NCI-H187 treated with DMSO at 0.1 percent for 48 hours (cell line): ENCODE measurements at places on chromosomes 11 and 22.

GRCh38 chr11:123856444-123856843, 29.0 kb downstream of the TMEM225 start:
- DNase-seq, result no peak

GRCh38 chr11:26762089-26762488, 40.2 kb upstream of the SLC5A12 start:
- DNase-seq, result no peak

DNA sequence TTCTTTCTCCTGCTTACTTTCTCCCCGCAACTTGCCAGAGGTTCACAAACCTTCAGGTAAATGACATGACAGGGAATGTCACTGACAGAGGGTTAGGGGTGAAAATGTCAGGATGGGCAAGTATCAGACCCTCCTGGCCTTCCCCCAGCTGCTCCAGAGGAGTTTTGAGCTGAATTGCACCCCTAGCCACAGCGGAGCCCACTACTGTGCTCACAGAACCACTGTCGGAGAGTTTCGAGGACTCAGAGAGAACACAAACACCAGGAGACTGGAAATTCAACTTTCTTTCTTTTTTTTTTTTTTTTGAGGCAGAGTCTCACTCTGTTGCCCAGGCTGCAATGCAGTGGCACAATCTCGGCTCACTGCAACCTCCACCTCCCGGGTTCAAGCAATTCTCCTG, 21.5 kb upstream of the P2RY2 start:
- no peak for DNase-seq

- DNase-seq, result no peak
These were observed 40.2 kb downstream of the DIXDC1 start for GRCh38 chr11:111977146-111978027.

DNA sequence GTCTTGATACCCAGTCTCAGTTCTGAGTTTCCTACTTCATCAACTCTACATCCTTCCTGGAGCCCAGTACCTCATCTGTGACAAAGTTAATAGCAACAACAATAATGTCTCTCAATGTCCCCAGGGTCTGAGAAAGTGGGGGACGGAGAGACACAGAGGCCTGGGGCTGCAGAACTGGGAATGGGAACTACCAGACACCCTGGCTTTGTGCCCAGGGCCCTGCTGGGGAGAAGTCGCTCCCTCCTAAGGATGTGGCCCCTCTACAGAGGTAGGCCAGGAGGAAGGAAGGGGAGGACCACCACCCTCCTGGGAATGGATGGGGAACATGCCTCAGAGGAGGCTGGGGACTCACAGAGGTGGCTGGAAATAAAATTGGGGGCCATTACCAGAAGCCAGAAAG, 5.5 kb downstream of the PRG3 start:
- no peak for DNase-seq

DNA sequence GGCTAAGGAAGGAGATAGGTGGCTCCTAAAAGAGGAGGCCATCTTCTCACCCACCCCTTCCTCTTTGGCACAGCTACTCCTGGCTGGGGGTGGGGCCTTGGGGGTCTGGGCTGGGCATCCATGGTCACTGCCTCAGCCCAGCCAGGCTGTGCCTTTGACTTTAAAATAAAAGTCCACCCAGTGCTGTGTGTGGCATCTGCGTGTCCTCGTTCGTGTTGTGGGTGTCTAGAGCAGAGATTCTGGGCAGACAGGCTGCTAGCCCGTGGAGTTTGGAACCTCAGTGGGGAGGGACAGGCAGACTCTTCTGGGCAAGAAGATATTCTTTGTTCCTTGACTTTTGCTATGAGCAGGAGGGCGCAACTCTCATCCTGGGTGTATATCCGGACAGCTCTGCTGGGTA, 13.1 kb downstream of the RPS6KA4 start:
- DNase-seq, result no peak

- DNase-seq, result no peak
These were observed 8.0 kb downstream of the POLD4 start for GRCh38 chr11:67345247-67345919.

DNA sequence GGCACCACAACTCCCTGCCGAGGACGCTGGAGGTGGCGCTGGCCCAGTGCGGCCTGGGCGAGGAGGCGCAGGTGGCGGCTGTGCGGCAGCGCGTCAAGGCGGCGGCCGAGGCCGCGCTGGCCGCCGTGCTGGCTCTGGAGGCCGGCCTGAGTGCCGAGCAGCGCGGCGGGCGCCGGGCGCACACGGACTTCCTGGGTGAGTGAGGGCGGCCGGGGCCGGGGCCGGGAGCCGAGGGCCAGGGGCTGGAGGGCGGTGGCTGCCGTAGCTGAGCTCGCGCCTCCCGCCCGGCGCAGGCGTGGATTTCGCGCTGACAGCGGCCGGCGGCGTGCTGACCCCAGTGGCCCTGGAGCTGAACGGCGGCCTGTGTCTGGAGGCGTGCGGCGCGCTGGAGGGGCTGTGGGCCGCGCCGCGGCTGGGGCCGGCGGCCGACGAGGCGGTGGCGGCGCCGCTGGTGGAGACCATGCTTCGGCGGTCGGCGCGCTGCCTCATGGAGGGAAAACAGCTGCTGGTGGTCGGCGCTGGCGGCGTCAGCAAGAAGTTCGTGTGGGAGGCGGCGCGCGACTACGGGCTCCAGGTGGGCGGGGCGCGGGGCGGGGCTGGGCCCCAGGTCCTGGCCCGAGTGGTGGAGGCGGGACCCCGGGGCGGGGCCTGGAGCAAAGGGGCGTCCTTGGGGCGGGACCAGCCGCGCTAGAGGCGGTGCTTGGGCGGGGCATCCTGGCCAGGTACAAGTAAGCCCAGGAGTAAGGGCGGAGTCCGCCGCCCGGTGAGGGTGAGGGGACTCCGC, 5.4 kb downstream of the CARNS1 start:
- peak; percentile 57 for DNase-seq

GRCh38 chr11:5611627-5612026, 13.2 kb upstream of the TRIM34 start:
- no peak for DNase-seq

DNA sequence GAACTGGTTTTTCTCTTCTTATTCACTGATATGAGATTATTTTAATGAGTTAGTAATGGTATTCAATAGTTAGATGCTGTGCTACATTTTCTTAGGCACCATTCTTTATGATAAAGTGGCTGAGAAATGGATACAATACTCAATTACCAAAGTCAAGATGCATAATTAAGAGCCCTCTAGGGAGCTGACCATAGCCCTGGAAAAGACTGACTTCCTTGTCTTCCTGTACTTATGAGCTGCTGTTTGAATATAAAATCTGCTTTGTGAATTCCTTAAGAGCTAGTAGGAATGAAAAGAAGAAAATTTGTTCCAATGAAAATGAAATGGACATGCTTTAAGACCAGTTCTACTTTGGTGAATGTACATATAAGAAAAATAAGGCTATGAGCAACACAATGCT, 452.3 kb downstream of the KCNA4 start:
- no peak for DNase-seq

GRCh38 chr11:6443269-6444003, 2.6 kb upstream of the HPX start:
- DNase-seq, result no peak

DNA sequence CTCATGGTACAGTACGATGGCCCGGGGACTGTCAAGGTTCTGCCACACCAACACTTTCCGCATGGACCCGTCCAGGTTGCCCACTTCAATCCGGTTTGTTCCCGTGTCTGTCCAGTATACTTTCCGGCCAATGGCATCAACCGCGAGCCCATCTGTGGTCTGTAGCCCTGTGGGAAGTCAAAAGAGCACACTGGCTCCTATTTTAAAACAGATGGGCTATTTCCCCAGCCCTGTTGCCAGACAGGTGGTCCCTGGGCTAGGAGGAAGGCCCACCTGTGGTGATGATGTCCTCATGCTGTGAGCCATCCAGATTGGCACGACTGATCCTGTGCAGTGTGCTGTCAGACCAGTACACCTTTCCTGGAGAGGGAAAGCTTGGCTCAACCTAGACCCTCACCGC, 30.4 kb upstream of the CKAP5 start:
- DNase-seq, result no peak

DNA sequence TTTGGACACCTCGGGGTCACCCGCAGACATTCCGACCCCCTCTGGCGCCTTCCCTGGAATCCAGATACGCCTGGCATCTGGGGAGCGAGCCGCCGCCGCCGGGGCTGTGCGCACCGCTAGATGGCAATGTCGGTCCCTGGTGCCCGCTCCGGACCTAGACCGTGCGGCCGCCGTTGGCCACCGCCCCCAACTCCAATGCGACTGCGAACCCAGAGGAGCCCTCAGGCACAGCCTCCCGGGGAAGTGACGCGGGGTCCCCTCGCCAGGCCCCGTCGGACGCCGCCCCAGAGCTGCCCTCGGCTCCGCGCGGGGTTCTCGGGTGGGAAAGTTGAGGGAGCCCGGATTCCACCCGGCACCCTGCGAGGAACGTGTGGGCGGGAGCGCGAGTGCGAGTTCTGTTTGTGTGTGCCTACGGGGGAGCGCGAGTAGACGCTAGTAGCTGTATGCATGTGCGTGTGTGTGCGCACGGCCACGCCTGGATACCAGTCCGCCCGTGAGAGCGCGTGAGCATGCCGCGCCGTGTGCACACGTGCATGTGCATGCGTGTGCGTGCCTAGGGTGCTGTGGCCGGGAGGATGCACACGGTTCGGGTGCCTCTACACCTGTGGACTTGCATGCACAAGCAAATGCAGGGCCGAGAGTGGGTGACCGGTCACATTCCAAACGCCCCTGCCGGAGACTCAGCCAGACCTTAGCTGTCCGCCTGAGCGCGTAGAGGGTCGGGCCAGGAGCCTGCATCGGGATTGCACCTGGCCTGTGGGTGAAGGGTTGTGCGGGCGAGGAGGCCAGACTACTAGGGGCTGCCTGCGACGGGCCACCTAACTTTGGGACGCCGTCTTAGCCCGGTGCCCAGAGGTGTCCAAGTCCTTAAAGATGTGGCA, 1.9 kb downstream of the CHRM4 start:
- DNase-seq, result no peak

DNA sequence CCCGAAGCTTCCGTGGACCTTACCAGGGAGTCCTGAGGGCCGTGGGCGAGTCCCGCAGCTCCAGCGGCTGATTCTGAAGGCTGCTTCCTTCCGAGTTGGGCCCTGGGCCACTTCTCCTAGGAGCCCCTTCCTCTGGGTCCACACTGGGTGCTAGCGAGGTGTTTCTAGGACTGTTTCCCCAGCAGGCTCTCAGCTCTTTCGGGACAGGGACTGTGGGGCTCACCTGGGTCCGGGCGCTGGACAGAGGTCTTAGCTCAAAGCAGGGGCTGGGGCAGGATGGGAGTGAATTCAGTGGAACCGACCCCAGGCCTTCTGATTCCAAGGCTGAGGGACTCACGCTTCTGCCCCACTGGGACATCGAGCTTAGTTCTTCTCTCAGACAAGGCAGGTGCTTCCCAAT, 29.3 kb upstream of the CSNK1E start:
- DNase-seq, result no peak

DNA sequence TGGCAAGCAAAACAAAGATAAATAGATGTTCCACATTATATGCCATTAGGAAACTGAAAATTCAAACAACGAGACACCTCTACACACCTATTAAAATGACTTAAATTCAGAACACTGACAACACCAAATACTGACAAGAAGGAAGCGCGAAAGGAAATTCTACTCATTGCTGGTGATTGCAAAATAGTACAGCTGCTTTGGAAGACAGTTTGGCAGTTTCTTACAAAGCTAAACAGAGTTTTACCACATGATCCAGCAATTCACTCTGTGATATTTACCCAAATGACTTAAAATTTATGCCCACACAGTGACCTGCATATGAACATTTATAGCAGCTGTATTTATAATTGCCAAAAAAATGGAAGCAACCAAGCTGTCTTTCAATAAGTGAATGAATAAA, 232.6 kb downstream of the CASP12 start:
- no peak for DNase-seq

DNA sequence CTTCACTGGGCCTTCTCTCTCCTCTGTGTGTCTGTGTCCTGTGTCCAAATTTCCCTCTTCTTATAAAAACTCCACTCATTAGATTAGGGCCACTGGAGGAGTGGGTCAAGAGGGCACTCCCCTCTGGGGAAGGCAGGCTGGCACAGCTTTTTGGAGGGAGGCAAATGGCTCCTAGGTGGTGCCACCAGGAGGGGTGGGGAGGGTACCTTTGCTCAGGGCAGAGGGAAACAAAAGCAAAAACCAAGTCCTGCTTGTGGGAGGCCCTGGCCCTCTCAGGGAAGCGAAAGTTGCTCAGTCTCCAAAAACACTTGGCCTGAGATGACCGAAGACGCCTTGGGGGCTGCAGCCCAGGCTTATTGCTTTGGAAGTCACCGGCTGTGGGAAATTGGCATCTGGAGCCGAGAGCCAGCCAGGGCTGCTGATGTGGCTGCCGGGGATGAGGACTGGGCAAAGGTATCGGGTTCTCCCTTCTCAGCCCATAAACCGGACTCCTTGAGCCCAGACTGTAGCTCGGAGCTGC, 48.2 kb upstream of the ANO1 start:
- no peak for DNase-seq

GRCh38 chr11:76466666-76467065, 21.8 kb downstream of the EMSY start:
- no peak for DNase-seq

- no peak for DNase-seq
These were observed 151.6 kb upstream of the TENM4 start for GRCh38 chr11:79592406-79592805.

- DNase-seq, result no peak
These were observed 335.5 kb upstream of the CHORDC1 start for GRCh38 chr11:90558328-90558865.

GRCh38 chr11:115184901-115185300, 319.3 kb downstream of the CADM1 start:
- DNase-seq, result no peak

- DNase-seq, result peak; percentile 39
These were observed 7.8 kb downstream of the LARGE2 start for GRCh38 chr11:45930031-45930794.

GRCh38 chr11:83181815-83182214, 11.7 kb upstream of the ANKRD42 start:
- no peak for DNase-seq

DNA sequence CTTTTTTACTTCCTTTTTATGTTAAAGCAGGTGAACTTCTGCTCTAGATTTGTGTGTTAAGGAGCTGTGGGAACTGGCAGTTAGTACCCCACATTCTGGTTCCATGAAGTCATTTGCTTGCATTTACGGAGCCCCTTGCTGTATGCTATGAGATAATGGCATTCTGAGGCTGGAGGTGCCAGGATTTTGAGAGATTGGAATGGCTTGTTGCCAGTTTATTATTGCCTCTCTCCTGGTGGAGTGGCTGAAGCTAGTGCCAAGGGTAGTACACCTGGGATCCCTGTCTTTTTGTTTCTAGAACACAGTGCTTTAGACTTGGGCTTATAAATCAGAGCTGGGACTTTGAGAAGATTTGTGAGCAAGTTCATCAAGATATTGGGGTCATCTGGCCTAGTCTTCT, 73.8 kb downstream of the STIM1 start:
- DNase-seq, result no peak
